ENCODE measurements at places on chromosomes 5 and 9. TPM values are rescaled to one million over a fixed set of nuclear protein-coding genes. Genes with fewer than 3 reads are reported as not detected.

CDHR2 gene
- 21.2 TPM for polyA plus RNA-seq

CER1 gene
- 0.49 TPM for polyA plus RNA-seq

RUSC2 gene
- polyA plus RNA-seq, result 77.9 TPM

TAF11L12 gene
- not detected for polyA plus RNA-seq

ZDHHC11 gene
- 17.8 TPM for polyA plus RNA-seq

LCN9 gene
- polyA plus RNA-seq, result not detected

QSOX2 gene
- 16.8 TPM for polyA plus RNA-seq

AMBP gene
- polyA plus RNA-seq, result not detected

All from spinal cord (tissue), 10 donors.